Hematopoietic multipotent progenitor cell treated with erythropoietin and hydrocortisone succinate and interleukin-3 and kit ligand, for 15 days (in vitro differentiated cells): ENCODE measurements at places on chromosomes 12 and 14.

DNA sequence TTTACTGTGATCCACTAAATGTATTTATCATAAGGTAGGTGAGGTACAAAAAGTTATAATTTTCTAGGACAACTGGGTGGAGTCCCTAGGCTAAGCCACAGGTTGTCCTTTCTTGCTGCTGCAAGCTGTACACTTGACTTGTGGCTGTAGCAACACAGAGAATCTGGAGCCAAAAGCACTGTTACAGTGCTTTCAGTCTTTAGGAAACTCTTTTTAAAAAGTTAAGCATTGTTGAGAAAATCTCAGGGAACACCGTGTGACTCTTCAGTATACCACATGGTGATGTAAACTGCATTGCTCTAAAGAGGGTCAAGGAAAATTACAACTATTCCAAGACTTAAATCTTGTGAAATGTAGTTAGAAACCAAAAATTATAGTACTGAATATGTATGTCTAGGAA lies 11.4 kb downstream of the SLC15A5 start:
- no peak for DNase-seq

DNA sequence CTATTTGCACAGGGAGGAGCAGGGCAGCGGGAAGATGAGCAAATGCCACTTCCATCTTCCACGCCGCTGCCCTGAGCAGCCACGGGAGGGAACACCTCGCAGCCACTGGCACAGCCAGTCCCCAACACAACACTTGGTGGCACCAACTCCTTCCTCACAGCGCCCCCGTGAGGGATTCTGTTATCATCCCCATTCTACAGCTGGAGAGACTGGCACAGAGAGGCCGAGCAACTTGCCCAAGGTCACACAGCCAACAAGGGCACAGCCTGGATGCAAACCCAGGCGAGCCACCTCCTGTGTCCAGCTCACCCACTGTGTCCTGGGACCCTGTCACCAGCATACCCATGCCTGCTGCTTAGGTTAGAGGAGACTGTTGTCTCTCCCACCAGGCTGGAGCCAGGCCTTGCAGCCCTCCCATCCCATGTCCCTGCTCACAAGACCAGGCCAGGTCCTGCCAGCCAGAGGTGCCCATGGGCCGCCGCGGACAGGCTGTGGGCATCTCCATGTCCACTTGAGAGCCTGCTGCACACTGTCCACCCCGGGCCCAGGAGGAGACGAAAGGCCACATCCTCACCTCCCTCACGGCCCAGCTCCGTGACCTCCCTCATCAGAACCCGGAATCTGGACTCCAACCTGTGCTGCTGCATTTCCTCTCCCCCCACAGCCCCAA lies 57.0 kb downstream of the NCOR2 start:
- DNase-seq: no peak

DNA sequence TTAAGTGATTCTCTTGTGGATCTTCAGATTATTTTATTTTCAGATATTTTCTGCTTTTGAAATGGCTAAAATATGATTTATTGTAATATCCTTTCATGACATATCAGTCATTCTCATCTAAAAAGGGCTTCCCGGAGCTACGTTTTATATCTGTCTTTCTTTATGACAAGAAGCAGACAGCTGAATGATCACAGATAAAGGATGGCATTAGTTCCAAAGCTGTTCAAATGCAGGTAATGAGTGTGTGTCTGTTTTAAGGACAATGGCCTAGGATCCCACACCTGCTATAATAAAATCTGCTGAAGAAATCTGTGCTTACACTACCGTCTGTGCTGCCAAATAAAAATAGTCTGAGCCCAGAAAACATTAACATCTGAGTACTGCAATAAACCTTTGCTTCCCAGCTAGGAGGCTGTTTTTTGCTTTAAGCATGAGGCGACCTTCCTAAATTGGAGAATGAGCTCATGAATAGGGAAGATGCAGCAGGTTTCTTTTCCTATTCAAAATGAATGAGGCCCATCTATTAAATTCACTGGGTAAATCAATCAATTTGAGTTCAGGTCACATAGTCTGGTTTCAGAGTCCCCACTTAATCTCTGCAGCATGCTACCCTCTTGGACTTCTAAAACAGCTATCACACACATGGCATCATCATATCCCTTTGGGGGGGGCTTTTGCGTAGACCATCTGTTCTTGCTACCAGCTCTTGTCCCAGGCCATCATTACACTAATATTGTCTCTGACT lies 498.5 kb downstream of the NELL2 start:
- no peak for DNase-seq

- DNase-seq: no peak
These were observed 2.0 kb upstream of the ATN1 start for GRCh38 chr12:6925540-6926279.

- DNase-seq: no peak
These were observed 187.2 kb downstream of the KCNA5 start for GRCh38 chr12:5230861-5231260.

GRCh38 chr12:3098436-3098835 lies 21.3 kb downstream of the TSPAN9 start:
- no peak for DNase-seq

- DNase-seq: no peak
These were observed 6.4 kb downstream of the FAIM2 start for GRCh38 chr12:49897276-49897675.

DNA sequence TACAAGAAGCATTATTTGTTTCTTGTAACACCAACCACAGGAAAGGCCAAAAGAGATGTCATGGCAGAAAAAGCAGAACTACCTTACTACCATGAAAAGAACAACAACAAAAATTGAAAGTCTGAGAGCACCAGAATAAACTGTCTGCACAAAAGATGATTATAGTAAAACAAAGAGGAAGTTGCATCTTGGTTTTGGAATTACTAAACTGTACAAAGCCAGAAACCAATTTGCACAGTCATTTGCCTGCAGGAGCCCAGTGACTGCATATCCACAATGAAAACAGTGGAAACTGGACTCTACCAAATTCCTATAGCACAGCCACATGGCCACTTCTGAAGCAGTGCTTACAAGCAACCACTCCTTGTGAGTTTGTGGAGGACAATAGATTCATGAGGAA lies 276.2 kb downstream of the SSPN start:
- DNase-seq: no peak

DNA sequence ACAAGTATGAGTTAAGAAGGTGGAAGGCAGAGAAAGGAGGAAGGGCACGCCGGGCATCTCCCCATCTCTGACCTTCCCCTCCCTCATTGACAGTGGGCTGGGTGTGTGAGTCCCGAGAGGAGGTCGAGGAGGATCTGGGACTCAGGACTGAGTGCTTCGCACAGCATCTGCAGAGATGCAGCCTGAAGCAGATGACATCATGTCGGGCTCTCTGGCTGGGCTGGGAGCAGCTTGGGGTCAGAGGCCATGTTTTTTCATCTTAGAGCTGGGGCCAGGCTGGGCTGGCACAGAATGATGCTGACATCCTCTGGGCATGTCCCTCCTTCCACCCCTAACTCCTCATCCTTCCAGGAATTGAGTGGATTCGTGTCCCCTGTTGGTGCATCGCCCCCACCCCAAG lies 43.5 kb downstream of the CMKLR1 start:
- no peak for DNase-seq

DNA sequence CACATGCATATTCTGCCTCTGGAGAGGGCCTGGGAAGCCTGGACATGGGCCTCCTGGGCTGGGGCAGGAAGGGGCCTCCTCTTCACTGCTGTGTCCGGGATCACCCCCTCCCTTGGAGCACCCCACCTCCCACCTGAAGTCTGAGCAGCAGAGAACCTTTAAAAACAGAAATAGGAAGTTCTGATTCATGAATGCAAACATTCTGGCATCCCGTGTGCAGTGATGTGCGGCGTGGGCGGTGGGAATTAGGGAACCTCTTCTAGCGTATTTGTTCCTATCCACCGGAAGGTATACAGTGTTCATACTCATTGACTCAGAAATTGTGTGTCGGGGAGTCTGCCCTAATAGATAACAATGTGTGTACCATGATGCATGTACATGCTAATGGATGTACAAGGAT lies 46.2 kb downstream of the C14orf132 start:
- DNase-seq: no peak

DNA sequence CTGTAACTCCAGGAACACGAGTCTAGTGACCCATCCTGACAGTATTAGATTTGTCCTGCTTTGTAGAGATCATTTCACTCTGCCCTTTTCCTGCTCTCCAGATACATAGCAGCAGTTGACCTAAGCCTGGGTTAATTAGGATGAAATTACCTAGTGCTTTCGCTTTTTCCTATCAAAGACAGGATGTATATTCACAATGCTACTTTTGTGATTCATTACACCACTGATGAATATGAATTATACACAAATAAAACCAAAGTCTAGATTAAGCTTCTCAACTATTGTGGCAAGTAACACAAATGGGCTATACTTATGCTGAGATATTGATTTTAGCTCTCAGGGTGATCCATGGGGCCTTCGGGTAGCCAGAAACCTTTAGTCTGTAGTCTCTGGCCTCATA lies 17.9 kb downstream of the CERS5 start:
- DNase-seq: no peak

GRCh38 chr14:68741839-68742470 lies 50.9 kb downstream of the ZFP36L1 start:
- no peak for DNase-seq

- no peak for DNase-seq
These were observed 21.4 kb downstream of the SLC6A13 start for GRCh38 chr12:241266-241665.

DNA sequence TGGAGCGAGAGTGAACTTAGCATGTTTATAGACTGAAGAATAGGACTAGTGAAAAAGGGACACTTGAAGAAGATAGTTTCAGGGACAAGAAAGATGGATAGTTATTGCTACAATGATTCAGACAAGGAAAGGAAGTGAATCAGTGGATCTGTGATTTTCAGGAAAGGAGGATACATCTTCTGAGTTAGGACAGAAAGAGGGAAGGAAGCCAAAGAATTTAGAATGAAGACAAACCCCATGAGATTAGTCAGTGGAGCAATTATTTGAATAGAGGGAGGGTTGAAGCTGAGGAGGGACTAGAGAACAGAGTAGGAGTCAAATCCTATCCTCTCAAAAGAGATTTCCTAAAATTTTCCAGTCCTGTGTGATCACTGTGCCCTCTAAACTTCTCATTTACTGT lies 282.7 kb downstream of the AKAP6 start:
- no peak for DNase-seq

DNA sequence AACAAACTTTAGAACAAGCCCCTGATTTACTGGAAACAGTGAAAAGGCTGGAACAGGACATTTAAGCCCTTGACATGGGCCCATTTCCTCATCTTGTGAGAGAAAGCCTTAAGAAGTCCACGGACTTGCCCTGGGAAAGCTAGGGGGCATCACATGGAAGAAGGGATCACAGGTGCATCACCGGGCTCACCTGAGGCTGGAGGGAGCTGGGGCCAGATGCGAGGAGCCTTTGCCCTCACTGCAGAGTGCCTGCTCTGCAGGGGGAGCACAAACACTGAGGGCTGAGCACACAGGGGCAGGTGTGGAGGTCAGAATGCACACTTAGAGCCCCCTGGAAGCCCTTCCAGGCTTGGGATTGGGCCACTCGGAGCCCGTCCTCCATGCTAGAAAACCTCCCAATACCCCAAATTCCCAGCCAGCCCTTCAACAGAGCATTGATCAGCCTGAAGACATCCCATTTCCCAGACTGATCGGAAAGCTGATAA lies 5.2 kb upstream of the KRT1 start:
- no peak for DNase-seq

DNA sequence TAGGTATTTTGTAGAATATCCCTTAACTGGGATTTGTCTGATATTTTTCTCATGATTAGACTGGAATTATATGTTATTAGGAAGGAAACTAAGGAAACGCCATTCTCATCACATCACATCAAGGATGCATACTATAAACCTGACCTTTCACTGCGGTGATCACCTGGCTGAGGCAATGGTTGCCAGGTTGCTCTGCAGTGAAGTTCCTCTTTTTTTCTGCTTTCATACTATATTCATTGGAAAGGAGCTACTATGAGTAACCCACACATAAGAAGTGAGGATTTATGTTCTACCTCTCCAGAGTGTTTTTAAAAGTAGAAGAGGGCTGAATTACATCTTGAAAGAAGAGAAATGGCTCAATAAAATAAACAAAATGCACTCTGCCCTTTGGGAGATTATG lies 31.0 kb upstream of the GRIP1 start:
- no peak for DNase-seq

DNA sequence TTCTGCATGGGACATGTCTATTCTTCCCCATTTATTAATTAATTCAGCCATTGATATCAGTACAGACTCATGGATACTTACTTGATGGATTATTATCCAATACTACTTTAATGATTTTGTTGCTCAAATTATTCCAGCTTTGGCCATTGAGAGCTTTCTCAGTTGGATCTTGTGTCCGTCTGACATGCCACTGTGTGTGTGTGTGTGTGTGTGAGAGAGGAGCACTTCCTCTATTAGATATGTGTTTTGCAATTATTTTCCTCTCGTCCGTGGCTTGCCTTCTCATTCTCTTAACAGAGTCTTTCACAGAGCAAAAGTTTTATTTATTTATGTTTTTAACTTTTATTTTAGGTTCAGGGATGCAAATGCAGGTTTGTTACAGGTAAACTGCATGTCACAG lies 194.2 kb downstream of the ADGRD1 start:
- no peak for DNase-seq

- no peak for DNase-seq
These were observed 72.1 kb downstream of the EMP1 start for GRCh38 chr12:13268581-13268980.

- DNase-seq: no peak
These were observed 47.1 kb downstream of the GIT2 start for GRCh38 chr12:109949089-109949488.

DNA sequence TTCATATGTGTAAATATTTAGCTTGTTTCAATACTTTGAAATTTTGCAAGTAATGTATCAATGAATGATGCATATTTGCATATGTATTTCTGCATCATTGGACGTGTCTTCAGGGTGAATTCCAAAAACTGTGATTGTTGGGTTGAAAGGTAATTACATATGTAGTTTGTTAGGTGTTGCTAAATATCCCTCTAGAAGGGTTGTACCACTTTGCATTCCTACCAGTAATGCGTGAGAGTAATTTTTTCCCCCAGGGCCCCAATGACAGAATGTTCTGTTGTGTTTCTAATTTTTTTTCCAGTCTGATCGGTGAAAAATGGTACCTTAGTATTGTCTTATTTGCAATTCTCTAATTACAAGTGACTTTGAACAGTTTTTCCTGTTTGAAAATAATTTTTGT lies 408.9 kb downstream of the NAV3 start:
- DNase-seq: no peak

- DNase-seq: no peak
These were observed 13.5 kb downstream of the SCNN1A start for GRCh38 chr12:6361834-6362233.

DNA sequence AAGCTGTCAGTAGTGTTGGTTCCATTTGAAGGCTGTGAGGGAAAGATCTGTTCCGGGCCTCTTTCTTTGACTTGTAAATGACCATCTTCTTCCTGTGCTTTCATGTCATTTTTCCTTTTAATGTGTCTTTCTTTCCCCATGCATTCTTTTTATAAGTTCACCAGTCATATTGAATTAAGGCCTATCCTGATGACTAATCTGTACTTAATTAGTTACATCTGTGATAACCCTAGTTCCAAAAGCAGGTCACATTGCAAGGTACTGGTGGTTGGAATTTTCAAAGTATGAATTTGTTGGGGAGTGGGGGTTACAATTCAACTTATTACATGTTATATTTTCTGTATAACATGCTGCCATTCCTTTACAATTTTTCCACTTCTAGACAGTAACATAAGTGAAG lies 1642.1 kb upstream of the FLRT2 start:
- no peak for DNase-seq

- no peak for DNase-seq
These were observed 356.7 kb downstream of the LRIG3 start for GRCh38 chr12:58563621-58564020.

- DNase-seq: no peak
These were observed 24.4 kb downstream of the NKX2-1 start for GRCh38 chr14:36495666-36496065.
